ENCODE measurements at places on chromosomes 12 and 14. TPM values are rescaled to one million over a fixed set of nuclear protein-coding genes. Genes with fewer than 3 reads are reported as not detected.

- ATAC-seq = no peak
These were observed 30.8 kb downstream of the RIMBP2 start for GRCh38 chr12:130685250-130685787.

GRCh38 chr12:107223821-107224220, 130.5 kb upstream of the CRY1 start:
- ATAC-seq = no peak

DNA sequence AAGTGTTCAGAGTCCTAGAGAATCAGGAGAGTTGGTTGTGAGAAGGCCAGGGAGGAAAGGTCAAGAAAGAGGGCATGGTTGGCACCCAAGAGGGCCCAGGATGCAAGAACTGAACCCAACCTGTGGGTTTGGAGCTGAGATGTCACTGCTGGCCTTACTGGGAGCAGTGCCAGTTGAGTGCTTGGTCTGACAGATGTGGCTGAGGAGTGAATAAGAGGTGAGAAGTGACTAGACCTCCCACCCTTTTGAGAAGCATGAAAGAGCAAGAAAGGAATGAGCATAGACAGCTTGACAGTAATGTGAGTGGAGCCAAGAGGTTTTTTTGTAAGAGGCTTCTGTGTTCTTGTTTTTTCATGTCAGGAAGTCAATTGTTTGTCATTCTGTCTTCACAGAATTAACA, 95.3 kb downstream of the FGD4 start:
- ATAC-seq = no peak

- ATAC-seq = no peak
These were observed 207.5 kb downstream of the EXOC5 start for GRCh38 chr14:57061009-57061711.

- no peak for ATAC-seq
These were observed 43.6 kb downstream of the DDX51 start for GRCh38 chr12:132100306-132101065.

- peak; percentile 92 for ATAC-seq
These were observed 2.8 kb upstream of the UBC start for GRCh38 chr12:124917135-124917840.

DNA sequence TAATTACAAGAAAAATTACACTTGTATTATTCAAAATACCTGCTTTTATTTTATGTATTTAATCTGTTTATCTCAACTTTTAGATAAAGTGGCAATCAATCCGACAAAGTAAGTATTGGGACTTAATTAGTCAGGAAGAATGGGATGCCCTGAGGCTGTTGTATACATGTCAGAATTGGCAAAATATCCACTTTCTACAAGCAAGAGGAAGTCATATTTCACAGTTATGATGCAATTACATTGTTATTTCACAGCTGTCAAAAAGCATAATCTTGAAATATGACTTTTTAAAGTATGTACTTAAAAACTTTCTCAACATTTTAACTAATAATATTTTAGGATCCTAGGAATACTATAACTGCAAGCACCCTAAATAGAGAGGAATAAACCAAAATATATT, 357.1 kb upstream of the MGAT4C start:
- ATAC-seq = no peak

GRCh38 chr12:111730420-111730819, 36.3 kb upstream of the ALDH2 start:
- ATAC-seq = no peak

DNA sequence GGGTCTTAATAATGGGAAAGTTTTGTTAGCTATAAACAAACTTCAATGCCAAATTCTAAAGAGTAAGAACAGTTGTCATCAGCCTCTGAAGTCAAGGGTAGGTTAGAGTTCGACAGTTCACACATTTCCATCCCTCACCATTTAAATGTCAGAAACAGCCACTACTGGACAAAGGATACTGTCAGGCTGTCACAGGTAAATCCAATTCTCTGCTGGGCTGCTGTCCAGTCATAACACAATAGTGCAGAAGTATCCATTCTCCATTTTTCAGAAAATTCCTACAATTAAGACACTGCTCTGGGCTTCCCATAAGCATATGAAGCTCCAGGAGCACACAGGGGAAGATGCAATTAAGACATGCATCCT, 221.4 kb downstream of the RPS29 start:
- no peak for ATAC-seq

DNA sequence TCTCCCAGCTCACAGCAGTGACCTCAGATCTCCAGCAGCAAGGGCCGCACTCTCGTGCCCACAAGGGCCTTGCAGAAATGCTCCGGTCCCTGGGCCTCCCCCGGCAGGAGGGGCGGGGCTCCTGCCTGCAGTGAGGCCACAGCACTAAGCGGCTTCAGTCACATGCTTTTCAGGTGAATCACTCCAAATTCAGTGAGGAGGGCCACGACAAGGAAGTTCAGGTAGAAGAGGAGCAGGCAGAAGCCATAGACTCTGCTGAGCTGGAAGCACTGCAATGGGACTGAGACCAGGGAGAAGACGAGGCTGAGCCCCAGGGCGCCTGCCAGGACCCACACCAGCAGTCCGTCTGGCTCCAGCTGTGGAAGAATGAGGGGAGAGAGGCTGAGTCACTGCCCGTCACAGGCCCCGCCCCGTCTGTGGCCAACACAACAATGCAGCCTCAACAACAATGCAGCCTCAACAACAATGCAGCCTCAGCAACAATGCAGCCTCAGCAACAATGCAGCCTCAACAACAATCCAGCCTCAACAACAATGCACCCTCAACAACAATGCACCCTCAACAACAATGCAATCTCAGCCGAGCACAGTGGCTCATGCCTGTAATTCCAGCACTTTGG, 35.2 kb downstream of the SLC8B1 start:
- peak; percentile 71 for ATAC-seq

GRCh38 chr12:68976395-68976841, 43.4 kb upstream of the CPM start:
- no peak for ATAC-seq

DNA sequence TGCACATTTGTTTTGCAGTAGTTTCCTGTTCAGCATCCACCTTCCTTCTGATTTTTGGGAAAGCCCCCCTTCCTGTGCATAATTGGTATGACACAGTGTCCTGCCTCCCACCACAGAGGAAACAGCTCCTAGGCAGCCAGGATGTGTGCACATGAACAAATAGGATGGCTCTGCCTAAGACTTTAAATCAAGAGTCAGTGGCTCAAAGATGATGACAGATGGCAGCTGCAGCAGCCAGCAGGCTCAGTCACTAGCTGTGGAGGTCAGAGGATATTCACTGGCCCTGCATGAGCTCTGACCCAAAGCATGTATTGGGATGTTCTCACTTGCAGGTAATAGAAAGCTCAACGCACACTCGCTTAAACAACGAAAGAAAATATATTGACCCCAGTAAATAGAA, 90.3 kb downstream of the KCNK10 start:
- no peak for ATAC-seq

DNA sequence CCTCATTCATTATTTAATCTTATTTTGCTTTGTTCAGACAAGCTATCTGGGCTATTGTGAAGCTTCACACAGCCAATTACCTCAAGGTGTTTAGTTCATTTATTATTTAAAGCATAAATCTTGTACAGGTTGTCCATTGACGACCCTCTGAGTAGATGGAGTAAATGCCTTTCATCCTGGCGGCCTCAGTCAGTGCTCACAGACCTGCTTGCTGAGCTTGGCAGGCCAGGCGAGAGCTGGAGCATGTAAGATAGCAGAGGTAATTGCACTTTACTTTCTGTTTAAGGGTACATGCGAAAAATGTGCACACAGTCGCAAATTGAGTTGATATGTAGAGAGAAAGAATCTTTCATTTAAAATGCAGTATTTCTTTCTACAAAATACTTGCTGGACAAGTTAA, 224.4 kb downstream of the NPAS3 start:
- ATAC-seq = no peak

GRCh38 chr12:120625557-120626419, 14.6 kb upstream of the CABP1 start:
- ATAC-seq = no peak

DNA sequence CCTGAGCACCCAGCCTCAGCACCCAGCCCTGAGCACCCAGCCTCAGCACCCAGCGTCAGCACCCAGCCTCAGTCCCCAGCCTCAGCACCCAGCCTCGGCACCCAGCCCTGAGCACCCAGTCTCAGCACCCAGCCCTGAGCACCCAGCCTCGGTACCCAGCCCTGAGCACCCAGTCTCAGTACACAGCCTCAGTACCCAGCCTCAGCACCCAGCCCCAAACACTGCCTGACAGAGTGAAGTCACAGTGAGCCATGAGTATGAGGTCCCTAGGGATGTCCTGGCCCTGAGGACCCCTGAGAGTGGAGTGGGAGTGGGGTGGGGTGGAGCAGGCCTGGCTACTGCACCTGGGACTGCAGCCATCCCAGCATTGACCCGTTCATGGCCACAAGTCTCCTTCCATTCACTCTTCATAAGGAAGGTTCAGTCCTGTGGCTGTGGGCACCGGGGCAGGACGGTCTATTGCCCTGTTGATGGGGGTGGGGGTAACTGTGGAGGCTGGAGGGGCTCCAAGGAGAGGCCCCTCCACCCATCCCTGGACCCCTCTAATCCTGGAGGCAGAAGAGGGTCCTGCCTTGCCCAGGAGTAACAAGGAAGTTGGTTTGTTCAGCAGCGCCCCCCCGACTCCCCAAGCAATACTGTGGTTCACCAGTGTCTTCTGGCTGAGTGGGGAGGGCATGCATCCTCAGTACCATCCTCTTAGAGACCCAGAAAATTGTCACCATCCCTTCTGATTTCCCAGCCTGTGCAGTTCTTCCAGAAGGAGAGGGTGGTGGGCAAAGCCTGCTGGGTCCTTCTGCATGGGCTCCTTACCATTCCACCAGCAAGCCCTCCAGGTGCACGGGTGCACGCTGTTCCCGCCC, 140.5 kb downstream of the ADGRD1 start:
- no peak for ATAC-seq

DNA sequence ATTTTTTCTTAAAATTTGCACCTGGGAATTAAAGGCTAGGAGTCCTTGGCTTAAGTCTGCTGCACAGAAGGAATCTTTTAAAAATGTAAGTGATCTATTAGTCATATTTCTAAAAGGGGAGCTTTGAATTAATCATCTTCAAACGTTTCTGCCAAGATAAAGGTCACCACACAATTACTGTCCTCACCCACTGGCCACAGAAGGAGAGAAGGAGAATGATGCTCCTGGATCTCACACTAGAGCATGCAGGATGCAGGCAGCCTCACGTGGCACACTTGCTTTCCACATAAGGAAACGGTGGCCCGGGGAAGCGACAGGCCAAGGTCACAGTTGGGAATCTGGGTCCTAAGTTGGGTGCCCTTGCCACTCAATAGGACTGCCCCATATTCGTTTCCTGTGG, 16.9 kb downstream of the PLEKHG7 start:
- no peak for ATAC-seq

DNA sequence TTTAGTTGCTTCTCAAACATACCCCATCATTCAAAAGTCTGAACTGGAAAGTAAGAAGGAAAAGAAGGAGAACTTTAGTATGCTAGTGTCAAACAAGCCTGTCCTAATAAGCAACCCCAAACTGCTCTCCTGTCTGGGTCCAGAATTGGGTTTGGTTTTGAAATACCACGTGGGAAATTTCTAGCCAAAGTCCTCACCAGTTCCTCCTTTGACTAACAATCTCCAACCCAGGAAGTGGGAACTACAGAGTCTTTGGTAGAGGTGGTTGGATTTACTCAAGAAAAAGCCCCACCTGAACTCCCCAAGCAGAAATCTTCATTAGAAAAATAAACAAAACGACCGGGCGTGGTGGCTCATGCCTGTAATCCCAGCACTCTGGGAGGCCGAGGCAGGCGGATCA, 17.4 kb upstream of the EIF4B start:
- ATAC-seq = no peak

GRCh38 chr14:23617539-23617938, 18.6 kb upstream of the DHRS2 start:
- no peak for ATAC-seq

- ATAC-seq = no peak
These were observed 92.0 kb downstream of the RAD51B start for GRCh38 chr14:67911562-67911961.

DNA sequence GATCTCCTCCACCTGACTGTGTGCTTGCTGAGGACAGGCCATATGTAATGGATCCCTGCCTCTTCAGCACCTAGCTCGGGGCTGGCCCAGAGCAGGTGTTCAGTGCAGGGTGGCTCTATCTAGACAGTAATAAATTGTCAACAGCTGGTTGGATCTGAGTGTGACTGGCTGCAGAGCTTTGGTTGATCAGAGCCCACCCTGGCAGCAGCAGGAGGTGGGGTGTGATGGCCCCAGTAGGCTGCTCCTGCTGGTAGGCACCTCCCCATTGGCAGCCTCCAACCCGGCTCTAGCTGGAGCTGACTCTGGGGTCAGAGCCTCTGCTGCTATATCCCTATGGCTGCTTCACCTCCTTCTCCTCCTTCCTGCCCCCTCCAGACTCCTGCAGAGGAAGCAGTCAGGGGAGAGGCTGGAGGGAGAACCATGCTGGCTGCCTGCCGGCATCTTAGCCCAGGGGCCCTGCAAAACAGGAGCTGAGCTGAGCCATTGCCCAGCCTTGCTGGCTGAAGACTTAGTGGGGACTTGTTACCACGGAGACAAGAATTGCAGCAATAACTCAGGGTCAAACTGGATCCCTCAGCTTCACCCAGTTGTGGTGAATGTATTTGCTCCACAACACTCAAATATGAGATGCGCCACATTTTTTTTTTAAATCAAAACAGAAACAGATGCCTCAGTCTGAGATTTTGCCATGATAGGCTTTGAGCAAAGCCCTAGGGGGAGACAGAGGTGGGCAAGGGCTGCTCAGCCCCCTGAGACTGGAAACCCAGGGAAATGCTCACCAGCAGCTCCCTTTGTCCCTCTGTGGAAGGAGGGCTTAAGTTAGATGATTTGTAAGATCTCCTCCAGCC, 22.2 kb downstream of the TMEM63C start:
- ATAC-seq = no peak

DNA sequence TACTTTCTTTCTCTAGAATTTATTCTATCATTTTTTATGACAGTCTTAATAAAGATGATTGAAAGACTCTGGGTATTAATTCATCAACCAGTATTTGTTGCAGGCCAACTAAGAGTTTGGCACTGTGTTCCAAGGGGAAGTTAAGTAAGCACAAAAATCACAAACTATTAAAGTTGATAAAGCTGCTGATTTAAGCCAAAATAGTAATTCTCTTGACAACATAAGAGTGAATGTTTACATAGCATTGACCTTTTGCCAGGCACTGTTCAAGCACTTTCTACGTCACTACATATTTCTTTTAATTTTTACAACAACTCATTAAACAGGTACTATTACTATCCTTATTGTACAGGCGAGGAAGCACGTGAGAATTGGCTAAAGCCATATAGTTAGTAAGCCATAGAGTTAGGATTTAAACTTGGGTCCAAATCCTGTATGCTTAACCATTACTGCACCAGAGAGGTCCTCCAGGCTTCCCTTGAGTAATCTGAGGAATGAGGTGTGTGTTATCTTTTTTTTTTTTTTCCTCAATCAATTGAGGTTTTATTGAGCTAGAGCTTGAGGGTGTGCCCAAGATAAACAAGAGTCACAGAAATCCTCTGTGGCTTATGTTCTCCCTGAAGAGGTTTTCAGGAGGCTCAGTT, 1009.6 kb downstream of the DIO2 start:
- no peak for ATAC-seq

GRCh38 chr12:51974646-51975045, 23.1 kb downstream of the ACVR1B start:
- no peak for ATAC-seq

- ATAC-seq = peak; percentile 95
These were observed at the start of gene ACRBP for GRCh38 chr12:6647083-6647604. TSS of gene ACRBP (minus strand) at chr12:6647432. CDS start at chr12:6647366, 66 bp downstream.

ASB2 gene
- total RNA-seq = 122 TPM

GUCY2C gene
- not detected for total RNA-seq

RNASE2 gene
- total RNA-seq = 1.8 TPM

OAS2 gene
- total RNA-seq = 10.0 TPM

WASHC4 gene
- 51.2 TPM for total RNA-seq

PRH2 gene
- total RNA-seq = not detected

DTX3 gene
- total RNA-seq = 34.6 TPM
